ENCODE measurements at places on chromosomes 12 and 14.

DNA sequence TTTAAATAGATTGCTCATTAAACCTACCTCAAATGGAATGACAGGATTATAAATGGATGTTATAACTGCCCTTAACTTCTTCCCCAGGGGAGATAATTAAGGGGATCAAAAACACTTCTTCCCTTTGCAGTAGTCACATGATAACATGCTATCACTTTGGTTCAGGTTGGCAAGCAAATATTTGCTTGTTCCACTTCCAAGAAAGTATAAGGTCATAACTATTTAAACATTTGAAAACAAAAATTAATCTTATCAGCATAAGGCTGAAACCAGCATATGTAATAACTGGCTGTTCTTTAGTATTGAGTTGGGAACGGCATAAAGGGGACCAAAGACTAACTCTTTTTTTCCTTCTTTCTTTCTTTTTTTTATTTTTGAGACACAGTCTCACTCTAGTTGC lies 2.4 kb upstream of the LYZ start:
- DNase-seq: no peak

- DNase-seq: no peak
Measured at GRCh38 chr12:5560265-5560664, 128.4 kb downstream of the NTF3 start.

DNA sequence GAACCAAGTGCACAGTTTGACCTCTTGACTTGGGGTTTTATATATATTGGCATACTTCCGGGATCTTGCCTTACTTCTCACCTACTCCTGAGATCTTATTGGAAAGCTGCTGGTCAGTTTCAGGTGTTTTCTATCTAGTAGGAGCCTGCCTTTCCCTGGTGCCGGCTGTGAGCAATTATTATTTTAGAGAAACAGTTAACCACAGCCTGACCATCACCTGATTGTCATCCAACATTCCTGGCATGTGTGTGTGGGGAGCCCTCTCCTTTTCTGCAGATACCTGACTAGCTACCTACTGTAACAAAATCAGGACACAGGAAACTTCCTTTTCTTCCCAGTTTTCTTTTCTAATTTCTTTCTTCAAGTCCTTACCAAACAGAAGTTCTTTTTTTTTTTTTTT lies 220.4 kb downstream of the ATP23 start:
- DNase-seq: no peak

DNA sequence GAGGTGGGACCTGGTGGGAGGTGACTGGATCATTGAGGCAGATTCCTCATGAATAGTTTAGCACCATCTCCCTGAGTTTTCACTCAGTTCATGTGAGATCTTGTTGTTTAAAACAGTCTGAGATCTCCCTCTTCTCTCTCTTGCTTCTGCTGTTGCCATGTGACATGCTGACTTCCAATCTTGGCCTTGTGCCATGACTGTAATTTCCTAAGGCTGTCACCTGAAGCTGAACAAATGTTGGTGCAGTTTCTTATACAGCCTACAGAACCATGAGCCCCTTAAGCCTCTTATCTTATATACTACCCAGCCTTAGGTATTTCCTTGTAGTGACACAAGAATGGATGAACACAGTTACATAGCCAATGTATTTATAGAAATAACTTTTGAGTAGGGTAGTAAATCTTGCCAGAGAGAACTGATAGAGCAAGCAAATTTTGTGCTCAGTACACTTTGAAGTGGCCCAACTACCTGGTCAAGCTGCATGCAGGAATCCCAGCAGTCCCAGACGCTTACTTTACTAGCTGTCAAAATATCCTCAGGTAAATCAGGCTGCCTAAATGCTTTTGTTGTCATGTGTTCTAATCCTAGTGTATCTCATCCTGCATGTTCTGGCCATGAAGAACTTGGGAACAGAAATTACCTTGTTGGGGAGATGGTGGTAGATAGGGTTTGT lies 445.6 kb upstream of the MIS18BP1 start:
- DNase-seq: no peak

DNA sequence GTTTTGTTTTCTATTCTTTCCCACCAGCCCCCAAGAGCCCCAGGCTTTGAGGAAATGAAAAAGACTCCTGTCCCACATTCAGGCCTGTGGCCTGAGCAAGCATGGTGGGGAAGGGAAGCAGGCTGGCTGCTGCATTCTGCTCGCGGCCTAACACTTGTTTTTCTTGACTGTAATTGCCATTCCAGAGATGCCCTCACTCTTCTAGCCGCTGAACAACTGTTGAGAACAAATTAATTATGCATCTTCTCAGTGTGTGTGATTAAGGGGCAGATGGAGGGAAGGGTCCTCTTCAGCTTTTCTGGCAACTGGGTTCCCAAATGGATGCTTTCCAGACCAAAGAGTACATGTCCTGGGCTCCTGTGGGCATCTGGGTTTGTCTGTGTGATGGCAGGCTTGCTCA lies 43.3 kb downstream of the ADCK1 start:
- DNase-seq: no peak

GRCh38 chr12:124015494-124016461 lies 42.8 kb downstream of the ZNF664 start:
- DNase-seq: no peak

DNA sequence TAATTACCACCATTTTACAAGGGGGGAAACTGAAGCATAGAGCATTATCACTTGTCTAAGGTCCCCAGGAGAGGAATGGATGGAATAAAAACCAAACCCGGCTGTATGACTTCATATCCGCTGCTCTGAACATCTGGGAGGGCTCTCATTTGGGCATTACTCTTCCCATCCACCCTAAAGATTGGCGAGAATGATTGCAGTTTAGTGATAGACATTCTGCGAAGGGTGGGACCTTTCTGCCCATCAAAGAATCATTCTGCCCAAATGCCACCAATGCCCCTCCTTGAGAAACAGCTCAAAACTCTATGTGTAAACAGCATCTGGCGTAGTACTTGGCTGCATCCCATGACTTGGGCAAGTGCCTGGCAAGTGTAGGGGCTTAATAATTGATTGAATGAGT lies 11.6 kb downstream of the CHST11 start:
- no peak for DNase-seq

DNA sequence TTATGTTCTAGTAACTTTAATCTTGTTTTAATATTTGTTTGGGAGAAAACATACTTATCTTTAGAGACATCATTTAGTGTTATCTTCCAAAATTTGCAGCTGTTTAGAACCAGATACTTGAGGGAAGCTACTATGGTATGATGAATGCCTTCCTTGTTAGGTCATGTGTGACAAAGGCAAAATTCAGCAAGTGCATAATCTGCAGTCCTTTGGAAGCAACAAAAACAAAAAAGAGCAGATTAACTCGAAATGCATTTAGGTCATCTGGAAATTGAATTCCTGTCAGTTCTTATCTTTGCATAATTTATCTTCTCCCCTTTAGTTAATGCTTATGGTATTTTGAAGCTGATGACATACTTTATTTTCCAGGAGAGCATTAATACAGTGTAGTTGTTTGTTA lies 3.5 kb downstream of the FBXO34 start:
- DNase-seq: no peak

DNA sequence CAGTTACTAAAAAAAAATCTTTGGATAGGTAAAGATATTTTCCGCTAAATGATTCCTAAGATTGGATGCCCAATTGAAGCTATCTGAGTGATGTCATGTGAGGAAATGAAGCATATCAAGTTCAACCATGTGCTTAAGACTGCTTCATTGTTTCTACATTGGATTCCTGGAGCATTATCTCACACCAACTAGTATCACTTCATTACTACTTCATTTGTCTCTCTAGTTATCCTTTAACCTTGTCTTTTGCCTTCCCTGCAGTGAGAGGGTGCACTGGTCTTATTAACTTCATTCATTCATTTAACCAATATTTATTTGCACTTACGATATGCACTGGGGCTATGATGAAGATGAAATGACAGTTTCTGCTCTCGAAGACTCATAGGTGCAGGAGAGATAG lies 198.1 kb downstream of the SLC38A4 start:
- DNase-seq: no peak

DNA sequence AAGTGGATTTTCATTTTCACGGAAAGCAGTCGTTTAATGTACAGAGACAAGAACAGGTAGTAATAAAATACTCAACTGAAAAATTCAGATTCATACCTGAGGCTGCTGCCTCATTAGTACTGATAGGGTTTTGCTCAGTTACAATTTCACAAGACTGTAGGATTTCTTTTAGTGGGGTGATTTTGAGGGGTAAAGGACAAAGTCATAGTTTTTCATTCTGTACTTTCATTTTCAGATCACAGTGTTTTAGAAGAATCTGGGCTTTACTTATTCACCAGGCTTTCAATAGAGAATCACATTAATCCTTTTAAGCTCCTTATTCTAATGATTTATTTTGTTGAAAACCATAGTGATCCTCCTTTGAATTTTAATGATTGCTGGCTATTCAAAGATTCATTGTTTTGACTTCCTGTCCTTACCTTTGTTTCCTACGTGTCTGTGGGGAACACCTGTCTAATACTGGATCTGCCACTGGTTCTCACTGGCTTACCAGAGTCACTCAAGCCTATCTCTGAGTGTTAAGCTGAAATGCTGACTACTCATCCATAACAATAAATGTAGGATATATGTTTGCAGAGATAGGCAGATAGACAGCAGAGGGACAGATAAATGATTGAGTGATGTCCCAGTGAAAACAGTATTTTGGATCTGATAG lies 243.8 kb upstream of the NPAS3 start:
- no peak for DNase-seq

GRCh38 chr12:559906-560455 lies 100.2 kb downstream of the B4GALNT3 start:
- DNase-seq: no peak

GRCh38 chr12:31736472-31736871 lies 7.7 kb upstream of the AMN1 start:
- peak; percentile 52 for DNase-seq

DNA sequence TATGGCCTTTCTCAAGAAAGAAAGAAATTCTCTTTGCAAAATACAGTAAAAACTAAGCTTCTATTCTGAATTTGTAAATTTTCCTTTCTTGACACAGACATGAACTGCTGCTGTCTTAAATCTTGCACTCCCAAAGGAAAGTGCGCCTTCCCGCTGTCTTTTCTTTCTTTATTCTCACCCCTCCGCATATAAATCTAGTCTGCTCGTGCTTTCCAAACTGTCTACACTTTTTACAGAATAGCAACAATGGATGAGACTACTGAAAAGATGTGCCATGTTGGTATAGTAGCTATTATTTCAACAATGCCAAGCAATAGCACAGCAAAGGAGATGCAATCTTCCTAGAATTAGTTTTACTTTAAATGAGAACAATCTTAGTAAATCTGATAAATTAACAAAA lies 328.8 kb upstream of the PDE3A start:
- DNase-seq: no peak

- DNase-seq: no peak
Measured at GRCh38 chr12:120586860-120587259, 5.7 kb upstream of the POP5 start.

GRCh38 chr12:94710933-94711332 lies 60.6 kb upstream of the TMCC3 start:
- no peak for DNase-seq

GRCh38 chr12:33438851-33439586 lies 600 bp downstream of the SYT10 start:
- DNase-seq: no peak

- DNase-seq: no peak
Measured at GRCh38 chr14:51792809-51793208, 67.6 kb upstream of the GNG2 start.

GRCh38 chr12:108305991-108306501 lies 33.1 kb downstream of the CMKLR1 start:
- DNase-seq: no peak

GRCh38 chr12:33330940-33331339 lies 108.7 kb downstream of the SYT10 start:
- no peak for DNase-seq

- DNase-seq: no peak
Measured at GRCh38 chr14:103392106-103392505, 6.9 kb downstream of the MARK3 start.

- no peak for DNase-seq
Measured at GRCh38 chr14:68342216-68342763, 450.6 kb downstream of the ZFP36L1 start.

DNA sequence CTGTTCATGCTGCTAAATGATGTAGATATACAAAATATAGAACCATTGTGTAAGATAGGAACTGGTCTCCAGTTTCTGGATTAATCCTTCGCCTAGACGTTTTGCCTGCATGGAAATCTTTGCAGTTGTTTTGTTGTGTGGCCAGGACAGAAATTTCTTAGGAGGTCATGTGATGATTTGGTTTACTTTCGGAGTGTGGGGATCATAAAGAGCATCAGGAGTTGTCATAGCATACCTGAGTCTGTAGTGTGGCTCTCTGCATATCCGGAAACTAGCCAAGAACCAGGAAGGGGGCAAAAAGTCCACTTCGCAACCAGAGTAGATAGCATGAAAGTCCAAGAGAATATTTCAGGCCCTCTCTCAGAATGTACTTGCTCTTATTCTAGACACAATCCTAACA lies 3.1 kb downstream of the SAMD4A start:
- DNase-seq: no peak

DNA sequence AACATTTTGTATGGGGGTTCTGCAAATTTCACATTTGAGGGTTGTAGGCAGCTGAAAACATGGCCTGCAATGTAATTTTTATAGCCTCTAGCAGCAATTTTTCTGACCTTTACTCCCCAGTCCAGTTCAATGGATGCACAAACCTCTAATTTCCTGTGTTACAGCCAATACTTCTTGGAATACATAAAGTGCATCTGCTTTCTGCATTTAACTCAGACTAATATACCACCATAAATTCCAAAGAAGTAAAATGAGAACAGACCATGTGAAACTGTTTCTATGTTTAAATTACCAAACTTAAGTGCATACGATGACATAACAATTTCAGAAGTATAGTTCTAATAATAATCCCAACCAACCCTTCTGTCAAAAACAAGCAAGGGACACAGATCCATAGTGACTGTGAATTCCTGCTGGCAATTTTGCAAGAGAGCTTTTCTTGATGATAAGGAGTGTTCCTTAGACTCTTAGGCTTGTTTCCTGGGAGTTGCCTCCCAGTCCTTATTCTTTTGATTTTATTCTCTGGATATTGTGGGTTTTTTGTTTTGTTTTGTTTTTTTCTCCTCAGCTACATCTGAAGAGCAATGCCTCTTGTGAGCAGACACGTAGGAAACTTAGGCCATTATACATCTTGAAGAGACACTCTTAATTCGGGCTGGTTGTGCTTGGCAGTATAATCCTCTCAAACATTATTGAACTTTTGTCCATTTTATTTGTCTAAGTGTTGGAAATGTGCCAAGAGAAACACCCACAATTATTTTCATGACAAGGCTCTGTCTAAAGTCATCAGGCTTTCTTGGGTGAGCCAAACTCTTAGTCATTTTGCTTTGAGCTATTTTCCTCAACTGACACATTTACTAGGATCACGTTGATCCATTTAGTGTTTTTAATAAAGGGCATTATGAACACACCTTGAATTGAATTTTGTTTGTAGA lies 51.3 kb upstream of the RERGL start:
- DNase-seq: no peak

Data from activated CD4-positive, alpha-beta T cell treated with anti-CD3 and anti-CD28 coated beads for 24 hours (primary cell).